Central memory CD8-positive, alpha-beta T cell (primary cell): ENCODE measurements at places on chromosomes 6 and 20.

GRCh38 chr6:38593409-38593808 lies 46.3 kb downstream of the BTBD9 start:
- no peak for DNase-seq

- DNase-seq, result no peak
Measured at GRCh38 chr6:41713159-41713649, 22.2 kb downstream of the TFEB start.

GRCh38 chr6:148530394-148530953 lies 187.8 kb downstream of the SASH1 start:
- no peak for DNase-seq

GRCh38 chr20:6636209-6637159 lies 131.0 kb upstream of the BMP2 start:
- no peak for DNase-seq

- DNase-seq, result no peak
Measured at GRCh38 chr6:106087548-106088325, 1.6 kb downstream of the PRDM1 start.

DNA sequence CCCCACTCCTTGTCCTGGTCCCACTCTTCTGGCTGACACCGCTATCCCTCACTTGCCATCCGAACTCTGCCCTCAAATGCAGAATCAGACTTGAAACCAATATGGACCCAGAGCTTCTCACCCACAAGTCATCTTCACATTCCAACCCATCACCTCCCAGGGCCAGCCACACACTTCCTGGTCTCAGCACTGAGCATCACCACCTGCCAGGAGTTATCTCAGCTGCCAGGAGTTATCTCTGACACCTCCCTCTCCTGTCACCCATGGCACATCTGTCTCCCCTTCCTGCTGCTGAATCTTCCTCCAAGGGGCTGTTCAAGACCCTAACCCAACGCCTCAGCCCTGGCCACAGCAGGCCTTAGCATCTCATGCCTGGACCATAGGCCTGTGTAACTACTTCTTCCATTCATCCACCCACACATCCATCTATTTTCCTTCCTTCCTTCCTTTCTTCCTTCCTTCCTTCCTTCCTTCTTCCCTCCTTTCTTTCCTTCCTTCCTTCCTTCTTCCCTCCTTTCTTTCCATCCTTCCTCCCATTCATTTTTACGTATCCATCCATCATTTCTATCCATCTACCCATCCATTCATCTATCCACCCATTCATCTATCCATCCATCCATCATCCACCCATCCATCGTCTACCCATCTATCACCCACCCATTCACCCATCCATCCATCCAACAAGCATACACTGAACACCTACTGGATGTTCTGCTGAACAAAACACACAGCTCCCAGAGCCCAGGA lies 74.6 kb upstream of the NNAT start:
- DNase-seq, result no peak

GRCh38 chr20:41531518-41532275 lies 86.5 kb downstream of the CHD6 start:
- DNase-seq, result no peak

- no peak for DNase-seq
Measured at GRCh38 chr6:161832622-161833021, 558.8 kb upstream of the AGPAT4 start.

DNA sequence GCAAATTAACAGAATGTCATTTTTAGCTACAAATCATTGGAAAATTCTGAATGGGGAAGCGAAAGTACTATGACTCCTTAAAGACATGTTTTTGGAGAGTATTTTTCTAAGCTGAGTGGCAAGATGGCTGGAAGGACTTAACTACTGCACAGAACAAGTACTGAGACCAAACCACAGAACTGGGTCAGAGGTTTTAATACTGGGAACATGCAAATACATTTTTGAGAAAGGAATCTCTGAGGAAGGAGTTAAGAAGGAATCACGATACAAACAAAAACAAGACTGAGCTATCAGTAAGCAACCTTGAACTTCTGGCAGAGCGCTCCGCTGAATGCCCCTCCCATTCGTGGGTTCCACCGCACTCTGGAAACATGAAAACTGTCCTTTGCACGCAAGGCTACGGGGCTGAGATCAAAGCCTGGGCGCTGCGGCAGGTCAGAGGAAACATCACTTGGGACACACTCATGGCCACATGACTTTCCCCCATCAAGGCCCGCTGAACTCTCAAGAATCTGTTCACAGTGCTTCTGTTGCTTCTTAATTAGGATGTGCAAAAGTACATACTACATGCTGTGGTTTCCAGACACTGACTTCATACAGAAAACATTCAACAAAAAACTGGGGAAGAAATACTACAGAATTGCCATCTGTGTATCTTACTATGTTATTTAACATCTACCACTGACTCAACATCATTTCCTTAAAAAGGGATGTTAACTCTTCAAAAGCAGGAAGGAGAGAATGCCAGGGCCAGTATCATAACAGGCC lies 27.8 kb downstream of the SLC23A2 start:
- DNase-seq, result no peak

GRCh38 chr20:21358737-21359136 lies 38.6 kb downstream of the NKX2-4 start:
- DNase-seq, result no peak

- no peak for DNase-seq
Measured at GRCh38 chr6:2998998-2999617, 586 bp upstream of the NQO2 start.

DNA sequence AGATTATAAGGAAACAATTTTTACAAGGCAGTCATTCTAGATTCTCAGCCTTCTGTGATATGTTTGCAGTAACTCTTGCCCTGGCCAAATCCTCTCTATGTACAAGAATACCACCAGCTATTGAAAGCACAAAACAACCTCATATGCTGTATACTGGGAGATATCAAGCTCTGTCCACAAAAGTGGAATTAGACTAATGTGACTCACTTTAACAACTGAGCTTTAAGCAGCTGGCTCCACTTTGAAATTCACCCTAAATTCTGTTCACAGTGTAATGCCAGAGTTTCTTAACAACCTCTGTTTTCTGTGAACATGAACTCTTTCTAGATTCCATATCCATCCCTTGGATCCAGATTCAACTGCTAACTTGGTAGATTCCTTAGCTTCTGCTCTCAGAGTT lies 47.6 kb downstream of the CHD6 start:
- no peak for DNase-seq

GRCh38 chr20:34570859-34571306 lies 12.4 kb downstream of the MAP1LC3A start:
- no peak for DNase-seq

GRCh38 chr6:120274547-120274946 lies 925.0 kb upstream of the MAN1A1 start:
- DNase-seq, result no peak

DNA sequence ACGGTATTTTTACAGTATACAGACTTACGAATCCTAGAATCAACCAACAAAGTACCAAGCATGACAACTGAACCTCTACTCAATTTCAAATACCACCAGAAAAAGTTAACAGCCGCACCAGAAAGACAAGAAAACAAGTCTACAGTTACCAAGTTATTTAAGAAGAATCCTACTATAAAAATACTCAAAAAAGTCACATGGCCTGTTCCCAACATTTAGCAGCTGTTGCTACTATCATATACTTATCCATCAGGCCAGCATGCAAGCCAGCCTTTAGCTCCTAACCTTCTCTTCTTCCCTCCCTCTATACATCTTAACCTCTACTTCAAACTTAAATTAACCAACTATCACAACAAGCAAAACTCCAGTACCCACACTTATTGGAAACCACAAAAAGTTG lies 1.9 kb downstream of the SYNCRIP start:
- DNase-seq, result no peak

DNA sequence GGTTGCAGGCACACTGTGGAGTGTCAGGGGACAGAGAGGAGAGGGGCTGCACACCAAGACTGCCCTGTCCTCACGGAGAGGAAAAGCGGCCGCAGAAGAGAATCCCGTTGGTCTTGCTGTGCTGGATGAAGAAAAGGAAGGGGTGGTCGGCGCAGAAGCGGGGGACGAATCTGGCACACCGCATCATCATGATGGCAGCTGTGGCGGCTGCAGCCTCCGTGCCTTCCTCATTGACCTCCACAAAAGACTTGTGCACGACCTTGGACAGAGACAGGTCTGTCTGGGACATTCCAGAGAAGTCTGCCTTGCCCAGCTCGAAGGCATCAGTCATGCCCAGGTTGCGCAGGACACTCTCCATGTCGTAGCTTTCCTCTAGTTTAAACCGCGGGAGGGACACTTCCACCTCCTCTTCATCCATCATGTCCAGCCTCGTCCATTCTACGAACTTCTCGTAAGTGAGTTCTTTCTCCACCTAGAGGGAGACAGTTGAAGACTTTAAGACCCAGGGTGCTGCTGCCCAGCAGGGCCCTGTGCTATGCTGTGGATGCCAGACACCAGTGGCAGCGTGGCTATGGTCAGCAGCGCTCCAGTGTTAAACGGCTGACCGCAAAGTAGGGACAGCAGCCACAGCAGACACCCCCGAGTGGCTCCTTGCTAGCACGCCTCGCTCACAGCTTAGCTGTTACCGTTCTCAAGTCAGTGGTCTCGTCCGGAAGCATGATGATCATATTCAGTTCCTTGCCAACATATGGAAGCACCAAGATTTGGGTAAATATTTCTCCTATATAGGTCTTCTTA lies 22.9 kb downstream of the SERPINB6 start:
- DNase-seq, result no peak

DNA sequence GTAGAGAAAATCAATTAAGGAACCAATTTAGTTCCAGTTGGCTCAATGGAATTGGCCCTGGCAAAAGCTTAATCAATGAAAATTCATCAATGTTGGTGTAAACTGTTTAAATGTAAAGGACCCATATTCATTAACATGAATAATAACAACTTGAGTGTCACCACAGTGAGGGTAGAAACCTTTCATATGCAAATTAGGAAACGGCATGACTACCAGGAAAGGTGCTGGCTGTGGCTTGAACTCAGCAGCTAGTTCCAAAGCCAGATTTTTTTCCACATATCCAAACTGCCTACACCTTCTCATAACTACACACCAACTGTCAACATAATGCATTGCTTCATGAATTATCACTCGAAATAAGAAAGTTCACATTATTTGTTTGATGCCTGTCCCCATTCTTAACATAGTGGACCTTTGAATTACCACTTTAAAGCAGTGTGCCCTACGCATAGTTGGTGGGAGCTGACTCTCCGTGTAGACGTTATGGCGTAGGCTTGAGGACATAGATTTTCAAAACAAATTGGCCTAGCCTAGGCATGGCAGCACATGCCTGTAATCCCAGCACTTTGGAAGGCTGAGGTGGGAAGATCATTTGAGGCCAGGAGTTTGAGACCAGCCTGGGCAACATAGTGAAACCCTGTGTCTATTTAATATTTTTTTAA lies 19.7 kb downstream of the PBOV1 start:
- no peak for DNase-seq

- no peak for DNase-seq
Measured at GRCh38 chr6:132830334-132830751, 16.0 kb downstream of the RPS12 start.

DNA sequence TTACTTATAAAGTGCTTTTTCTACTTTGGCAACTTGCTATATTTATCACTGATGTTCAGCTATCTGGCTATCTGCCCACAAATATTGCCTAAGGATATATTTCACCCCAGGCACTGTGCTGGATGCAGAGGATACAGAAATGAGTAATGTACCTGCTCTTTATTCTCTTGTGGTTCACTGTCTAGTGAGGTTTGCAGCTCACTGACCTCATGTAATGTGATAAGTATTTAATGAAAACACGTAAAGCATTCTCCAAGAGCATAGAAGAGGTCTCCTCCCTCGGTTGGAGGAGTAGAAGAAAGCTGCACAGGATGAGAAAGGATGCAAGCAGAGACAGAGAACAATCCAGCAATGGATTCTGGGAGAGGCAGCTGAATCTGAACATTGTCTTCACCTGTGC lies 610.7 kb downstream of the CBLN4 start:
- no peak for DNase-seq

- no peak for DNase-seq
Measured at GRCh38 chr6:56642366-56643261, at the start of gene DST. Gene DST (minus strand): TSS chr6:56642889.

DNA sequence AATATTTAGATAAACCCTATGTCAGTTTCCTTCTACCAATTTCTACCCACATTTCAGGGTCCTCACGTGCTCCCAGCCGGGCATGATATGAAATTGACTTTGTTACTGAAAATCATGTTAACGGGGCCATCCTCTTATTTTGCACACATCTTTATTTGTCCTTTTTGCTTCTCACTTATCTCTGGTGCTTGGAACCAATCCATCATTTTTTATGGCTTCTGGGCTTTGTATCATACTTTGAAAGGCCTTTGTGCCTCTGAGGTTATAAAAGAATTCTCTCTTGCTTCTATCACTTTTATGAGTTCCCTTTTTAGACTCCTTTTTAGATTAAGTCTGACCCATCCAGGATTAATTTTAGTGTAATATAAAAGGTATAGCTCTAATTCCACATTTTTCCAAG lies 117.1 kb upstream of the PRND start:
- no peak for DNase-seq

DNA sequence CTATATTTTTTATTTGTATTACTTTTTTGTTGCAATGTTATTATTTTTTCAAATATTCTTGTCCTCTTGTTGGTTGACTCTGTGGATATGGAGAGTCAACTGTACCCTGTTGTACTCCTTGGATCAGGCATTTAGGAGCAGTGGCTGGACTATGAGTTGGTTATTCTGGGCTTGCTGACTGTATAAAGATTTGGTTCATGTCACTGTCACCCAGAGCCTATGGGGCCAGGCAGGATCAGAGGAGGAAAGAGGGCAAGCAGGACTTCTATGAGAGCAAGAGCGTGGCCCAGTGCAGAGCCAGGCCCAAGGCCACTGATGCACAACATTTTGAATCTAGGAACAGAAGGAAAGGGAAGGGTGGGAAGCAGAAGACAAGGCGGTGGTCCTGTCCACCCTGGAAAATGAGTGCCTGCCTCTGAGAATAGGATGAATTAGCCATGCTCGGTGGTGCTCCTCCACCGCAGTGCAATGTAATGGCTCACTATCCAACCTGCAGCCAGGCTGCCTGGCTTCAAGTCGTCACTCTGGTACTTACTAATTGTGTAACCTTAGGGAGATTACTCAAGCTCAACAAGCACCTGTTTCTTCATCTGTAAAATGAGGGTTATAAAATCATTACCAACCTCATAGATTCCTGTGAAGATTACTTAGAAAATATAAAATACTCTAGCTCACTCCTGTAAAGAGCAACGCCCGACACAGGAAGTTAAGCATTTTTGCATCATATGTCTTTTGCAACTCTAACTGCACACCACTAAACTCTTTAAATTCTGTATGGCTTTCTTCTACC lies 192.1 kb downstream of the KCNQ5 start:
- DNase-seq, result no peak

DNA sequence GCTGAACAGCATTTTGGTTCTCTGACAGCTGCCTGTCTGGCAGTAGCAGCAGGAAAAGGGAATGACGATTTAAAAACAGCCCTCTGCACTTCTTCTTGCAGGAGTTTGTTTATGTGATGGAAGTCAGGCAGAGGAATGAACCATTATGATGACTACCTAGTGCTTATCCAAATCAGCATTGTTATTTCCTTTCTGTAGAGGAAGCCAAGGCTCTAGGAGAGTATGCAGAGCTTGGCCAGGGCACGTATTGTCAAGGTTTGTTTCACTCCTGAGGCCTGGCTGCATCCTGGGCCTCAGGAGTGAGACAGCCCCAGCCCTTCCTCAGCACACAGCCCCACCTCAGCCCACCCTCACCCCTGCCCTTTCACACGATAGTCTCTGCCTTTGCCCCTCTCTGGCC lies 68.5 kb downstream of the FAM229B start:
- no peak for DNase-seq
